ENCODE measurements at places on chromosomes 11 and 22.

- H3K4me3 ChIP-seq = no peak overlapping the region
- DNase-seq = no peak
- H3K27ac ChIP-seq = no peak overlapping the region
These were observed 115.9 kb downstream of the CASP12 start for GRCh38 chr11:104782377-104782754.

DNA sequence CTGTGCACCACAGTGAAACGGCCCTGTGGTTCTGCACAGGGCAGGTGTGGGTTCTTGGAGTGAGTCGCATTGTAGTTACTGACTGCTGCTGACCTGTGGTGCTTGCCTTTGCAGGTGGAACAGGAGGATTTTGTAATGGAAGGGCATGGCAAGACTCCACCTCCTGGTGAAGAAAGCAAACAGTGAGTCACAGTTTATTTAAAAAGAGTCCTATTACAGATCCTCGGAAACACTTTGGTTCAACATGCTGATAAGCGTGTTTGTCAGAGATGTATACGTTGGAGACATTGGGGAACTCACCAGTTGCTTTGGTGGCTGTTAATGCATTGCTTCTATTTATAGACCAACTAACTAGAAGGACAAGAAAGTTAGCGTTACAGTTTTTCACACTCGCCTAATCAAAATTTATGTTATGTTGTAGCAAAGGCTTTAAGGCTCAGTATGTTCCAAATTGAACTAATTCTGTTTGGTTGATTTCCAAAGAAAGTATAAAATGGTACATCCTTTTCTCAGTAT lies 21.7 kb upstream of the TNRC6B start:
- peak; percentile 11 for DNase-seq
- no peak overlapping the region for H3K27ac ChIP-seq
- no peak overlapping the region for H3K4me3 ChIP-seq
- H3K4me1 ChIP-seq = no peaks in the 10 kb centered on the region
- H3K36me3 ChIP-seq = no peaks in the 10 kb centered on the region

- H3K36me3 ChIP-seq = peaks cover 7% of the 10 kb centered on the region
- DNase-seq = no peak
- H3K4me3 ChIP-seq = no peak overlapping the region
- no peaks in the 10 kb centered on the region for H3K27me3 ChIP-seq
- H3K27ac ChIP-seq = no peak overlapping the region
These were observed 86.0 kb downstream of the PPP6R3 start for GRCh38 chr11:68546555-68546954.

DNA sequence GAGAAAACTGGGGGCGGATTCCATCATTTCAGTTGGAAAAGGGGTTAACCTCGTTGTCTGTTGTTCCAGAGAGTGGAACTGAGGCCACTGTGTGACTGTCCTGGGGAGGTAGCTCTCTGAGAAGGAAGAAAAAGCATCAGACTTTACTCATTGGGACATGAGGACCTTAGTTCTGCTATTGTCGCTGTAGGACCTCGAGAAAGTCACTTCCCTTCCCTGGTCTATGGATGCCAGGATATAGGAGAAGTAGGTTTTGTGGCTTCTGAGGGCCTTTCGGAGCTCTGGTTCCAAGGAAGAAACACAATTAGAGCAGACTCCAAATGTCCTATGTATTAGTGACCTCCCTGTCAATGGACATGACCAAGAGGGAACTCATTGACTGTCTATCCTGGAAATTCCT lies 6.2 kb downstream of the MYO18B start:
- DNase-seq = no peak
- H3K4me1 ChIP-seq = no peaks in the 10 kb centered on the region
- H3K4me3 ChIP-seq = no peak overlapping the region
- peaks cover 20% of the 10 kb centered on the region for H3K27me3 ChIP-seq
- H3K36me3 ChIP-seq = no peaks in the 10 kb centered on the region

- no peak overlapping the region for H3K4me3 ChIP-seq
- no peaks in the 10 kb centered on the region for H3K27me3 ChIP-seq
- no peak for DNase-seq
- H3K4me1 ChIP-seq = no peaks in the 10 kb centered on the region
- H3K36me3 ChIP-seq = no peaks in the 10 kb centered on the region
These were observed 69.4 kb downstream of the BUD13 start for GRCh38 chr11:116703421-116703820.

DNA sequence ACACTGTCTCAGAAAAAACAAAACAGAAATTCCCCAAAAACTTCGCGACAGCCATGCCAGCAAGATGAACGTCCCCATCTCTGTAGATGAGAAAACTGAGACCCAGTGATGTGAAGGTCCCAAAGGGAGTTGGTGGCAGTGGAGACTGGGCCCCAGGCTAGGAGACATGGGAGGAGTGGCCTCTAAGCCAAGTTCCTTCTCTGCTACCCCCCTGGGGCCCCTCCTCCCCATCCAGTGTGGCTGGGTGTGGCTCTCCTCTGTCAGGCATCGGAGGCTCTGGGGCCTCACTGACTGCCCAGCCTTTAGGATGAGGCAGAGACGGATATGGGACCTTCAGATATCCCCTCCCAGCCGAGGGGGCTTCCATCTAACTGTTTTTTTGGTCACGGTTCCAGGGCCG lies 9.8 kb downstream of the RELT start:
- H3K4me1 ChIP-seq = peaks cover 24% of the 10 kb centered on the region
- no peaks in the 10 kb centered on the region for H3K36me3 ChIP-seq
- no peak overlapping the region for H3K27ac ChIP-seq
- H3K27me3 ChIP-seq = no peaks in the 10 kb centered on the region

DNA sequence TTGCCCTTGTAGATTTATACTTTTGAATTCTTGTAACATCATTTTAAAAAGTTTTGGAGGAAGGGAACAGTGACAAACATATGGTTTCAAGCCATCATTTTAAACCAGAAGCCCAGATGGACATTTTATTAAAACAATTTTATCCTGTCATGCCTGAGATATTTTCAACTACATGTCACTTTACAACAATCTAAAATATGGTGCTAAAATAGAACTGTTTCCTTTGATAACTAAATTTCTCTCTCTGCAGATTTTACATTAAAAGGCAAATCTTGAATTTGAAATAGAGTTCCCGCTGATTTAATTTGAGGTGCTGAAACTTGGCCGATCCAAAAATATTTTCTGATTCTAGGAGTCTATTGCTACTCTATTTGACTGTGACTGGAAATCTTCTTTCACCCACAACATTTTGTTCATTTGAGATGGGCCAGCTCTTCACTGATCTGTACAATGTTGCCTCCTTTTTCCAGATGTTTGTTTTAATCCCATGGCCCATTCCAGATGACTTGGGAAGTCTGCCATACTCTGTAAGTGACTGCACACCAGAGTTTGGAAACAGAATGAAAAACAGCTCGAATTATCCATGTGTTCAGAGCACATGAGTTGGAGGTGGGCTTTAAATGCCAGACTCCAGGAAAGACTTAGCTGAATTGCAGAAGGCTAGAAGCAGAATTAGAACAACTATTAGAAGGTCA lies 402.5 kb downstream of the TMEM135 start:
- no peak overlapping the region for H3K4me3 ChIP-seq
- no peaks in the 10 kb centered on the region for H3K36me3 ChIP-seq
- no peaks in the 10 kb centered on the region for H3K27me3 ChIP-seq
- no peak for DNase-seq

DNA sequence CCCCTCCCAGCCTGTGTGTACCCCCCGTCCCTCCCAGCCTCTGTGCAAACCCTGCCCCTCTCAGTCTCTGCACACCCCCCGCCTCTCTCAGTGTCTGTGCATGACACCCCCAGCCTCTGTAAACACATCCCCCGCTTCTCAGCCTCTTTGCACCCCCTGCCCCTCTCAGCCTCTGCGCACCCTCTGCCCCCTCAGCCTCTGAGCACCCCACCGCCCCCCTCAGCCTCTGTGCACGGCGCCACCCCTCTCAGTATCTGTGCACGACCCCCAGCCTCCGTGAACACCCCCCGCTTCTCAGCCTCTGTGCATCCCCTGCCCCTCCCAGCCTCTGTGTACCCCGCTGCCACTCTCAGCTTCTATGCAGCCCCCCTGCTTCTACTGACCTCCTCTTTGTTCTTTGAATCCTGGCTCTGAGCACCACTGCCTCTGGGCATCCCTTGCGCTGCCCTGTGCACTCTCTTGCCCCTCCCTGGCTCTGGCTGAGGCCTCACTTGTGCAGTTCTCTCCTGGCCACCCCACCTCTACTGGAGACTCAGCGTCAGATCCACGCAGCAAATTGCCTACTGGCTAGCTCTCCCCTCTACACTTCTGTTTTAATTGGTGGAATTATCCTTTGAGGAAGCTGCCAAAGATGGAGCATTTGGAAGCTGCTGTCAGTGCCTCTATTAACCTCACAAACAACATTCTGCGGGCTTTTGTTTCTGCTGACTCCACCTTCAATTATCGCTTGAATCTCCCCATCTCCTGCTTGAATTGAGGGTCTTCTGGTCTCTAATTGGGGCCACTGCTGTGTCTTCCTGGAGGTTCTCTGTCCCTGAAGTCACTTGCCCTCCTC lies 838.6 kb downstream of the TBC1D22A start:
- no peaks in the 10 kb centered on the region for H3K27me3 ChIP-seq
- DNase-seq = no peak
- no peaks in the 10 kb centered on the region for H3K36me3 ChIP-seq
- no peak overlapping the region for H3K27ac ChIP-seq

DNA sequence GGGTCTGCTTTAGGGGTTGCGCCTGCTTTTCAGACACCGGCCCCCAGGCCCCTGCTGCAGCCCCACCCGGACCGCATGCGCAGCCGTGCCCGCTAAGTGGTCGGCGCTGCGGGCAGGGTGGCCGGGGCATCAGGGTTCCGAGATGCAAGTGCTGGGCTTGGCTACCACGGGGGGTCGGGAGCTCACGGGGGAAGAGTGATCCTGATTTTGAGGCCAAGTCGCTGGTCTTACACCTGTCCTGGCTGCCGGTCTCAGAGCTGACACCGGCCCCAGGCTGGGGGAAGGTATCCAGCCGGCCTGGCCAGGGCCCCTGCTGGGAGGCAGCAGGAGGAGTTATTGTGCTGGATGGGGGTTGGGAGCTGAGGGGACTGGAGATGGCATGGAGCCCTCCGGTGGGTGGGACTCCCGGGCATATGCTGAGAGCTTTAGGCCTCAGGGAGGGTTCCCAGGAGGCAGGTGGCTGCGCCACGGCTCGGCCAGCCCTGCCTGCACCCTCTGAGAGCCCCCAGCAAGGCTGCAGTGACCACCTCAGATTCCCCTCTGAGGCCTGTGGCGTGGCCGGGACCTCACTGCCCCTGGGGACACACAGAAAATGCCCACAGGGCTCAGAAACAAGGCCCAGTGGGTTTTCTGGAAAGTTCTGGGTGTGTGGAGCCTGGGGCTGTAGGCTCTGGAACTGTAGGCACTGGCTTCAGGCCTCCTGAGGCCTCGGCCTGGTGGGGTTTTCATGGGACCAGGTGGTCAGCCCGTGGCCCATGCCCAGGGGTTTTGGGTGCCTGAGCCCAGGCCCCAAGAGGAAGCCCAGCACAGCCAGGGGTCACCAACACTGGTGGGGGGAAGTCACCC lies 4.4 kb upstream of the MUC5AC start:
- no peak overlapping the region for H3K27ac ChIP-seq
- no peaks in the 10 kb centered on the region for H3K36me3 ChIP-seq
- no peak for DNase-seq
- no peak overlapping the region for H3K4me3 ChIP-seq
- H3K4me1 ChIP-seq = no peaks in the 10 kb centered on the region
- peaks cover 65% of the 10 kb centered on the region for H3K27me3 ChIP-seq

GRCh38 chr11:2589538-2589934 lies 110.3 kb downstream of the KCNQ1OT1 start:
- peaks cover 5% of the 10 kb centered on the region for H3K4me1 ChIP-seq
- H3K27me3 ChIP-seq = no peaks in the 10 kb centered on the region
- no peak overlapping the region for H3K4me3 ChIP-seq
- no peak for DNase-seq

DNA sequence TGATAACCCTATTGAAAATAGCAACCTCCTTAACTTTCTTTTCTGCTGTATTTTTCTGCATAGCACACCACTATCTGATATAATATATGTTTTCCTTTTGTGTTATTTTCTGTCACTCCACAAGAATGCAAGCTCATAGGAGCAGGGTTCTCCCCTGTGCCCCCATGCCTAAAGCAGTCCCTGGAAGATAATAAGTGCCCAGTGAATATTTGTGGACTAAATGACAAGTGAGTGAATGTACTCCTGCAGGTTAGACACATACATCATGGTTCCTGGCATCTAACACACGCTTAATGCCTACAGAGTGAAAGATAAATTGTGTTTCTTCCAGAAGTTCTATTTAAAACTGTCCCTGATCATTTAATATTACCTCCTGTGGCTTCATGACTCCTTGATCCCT lies 23.9 kb upstream of the OR9Q2 start:
- no peak overlapping the region for H3K27ac ChIP-seq
- DNase-seq = no peak
- H3K4me3 ChIP-seq = no peak overlapping the region
- H3K4me1 ChIP-seq = no peaks in the 10 kb centered on the region
- H3K27me3 ChIP-seq = no peaks in the 10 kb centered on the region

- H3K36me3 ChIP-seq = no peaks in the 10 kb centered on the region
- H3K4me3 ChIP-seq = no peak overlapping the region
- no peak for DNase-seq
- no peaks in the 10 kb centered on the region for H3K27me3 ChIP-seq
- 0 out of 2 replicates have a peak, but pooled peaks cover 5% of the 10 kb centered on the region for H3K4me1 ChIP-seq
These were observed 661.7 kb downstream of the DLG2 start for GRCh38 chr11:84965484-84965883.

DNA sequence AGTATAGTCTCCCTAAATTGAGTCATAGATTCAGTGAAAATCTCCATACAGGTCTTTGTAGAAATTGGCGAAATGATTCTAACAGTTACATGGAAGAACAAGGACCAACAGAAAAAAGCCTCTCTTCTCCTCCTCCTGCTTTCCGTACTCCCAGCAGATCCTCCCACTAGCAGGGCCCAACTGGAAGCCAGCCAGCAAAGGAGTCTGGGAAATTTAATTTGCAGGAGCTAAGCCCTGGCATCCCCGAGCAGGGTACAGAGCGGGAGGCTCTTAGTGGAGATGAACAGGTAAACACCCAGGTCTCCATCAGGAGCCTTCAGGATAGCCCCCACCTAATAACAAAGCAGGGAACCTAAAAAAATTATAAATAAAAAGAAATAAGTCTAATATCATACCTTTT lies 1473.8 kb downstream of the TBC1D22A start:
- no peaks in the 10 kb centered on the region for H3K4me1 ChIP-seq
- H3K27ac ChIP-seq = no peak overlapping the region
- no peaks in the 10 kb centered on the region for H3K36me3 ChIP-seq
- no peak for DNase-seq
- no peaks in the 10 kb centered on the region for H3K27me3 ChIP-seq

DNA sequence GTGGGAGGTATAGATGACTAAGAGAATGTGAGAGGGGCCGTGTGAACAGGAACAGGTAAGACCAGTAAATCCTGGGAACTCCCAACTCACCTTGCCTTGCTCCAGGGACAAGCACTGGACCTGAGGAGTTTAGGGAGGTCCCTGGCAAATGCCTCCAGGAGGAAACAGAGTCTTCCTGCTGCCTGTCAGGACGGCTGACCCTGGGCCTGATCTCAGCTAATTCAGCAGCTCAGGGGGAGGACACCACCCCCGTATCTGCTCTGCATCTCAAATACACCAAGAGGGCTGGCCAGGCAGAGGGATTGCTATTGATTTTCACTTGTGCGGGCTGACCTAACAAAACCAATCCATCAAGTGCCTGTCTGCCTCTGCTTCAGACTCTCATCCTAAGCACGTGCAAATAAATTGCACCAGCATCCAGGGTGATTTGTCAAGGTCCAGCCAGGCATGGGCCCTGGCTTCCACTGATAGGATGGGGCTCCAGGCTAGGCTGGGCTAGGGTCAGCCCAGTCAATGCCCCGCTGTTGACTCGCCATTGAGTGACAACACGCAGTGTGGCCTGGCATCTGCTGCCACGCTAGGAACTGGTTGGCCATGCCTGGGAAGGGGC lies 20.3 kb downstream of the UQCR10 start:
- H3K27ac ChIP-seq = no peak overlapping the region
- H3K4me1 ChIP-seq = no peaks in the 10 kb centered on the region
- no peaks in the 10 kb centered on the region for H3K27me3 ChIP-seq
- H3K36me3 ChIP-seq = 0 out of 2 replicates have a peak, but pooled peaks cover 3% of the 10 kb centered on the region

Data from MM.1S (cell line).